ENCODE measurements at places on chromosomes 5 and 9.

DNA sequence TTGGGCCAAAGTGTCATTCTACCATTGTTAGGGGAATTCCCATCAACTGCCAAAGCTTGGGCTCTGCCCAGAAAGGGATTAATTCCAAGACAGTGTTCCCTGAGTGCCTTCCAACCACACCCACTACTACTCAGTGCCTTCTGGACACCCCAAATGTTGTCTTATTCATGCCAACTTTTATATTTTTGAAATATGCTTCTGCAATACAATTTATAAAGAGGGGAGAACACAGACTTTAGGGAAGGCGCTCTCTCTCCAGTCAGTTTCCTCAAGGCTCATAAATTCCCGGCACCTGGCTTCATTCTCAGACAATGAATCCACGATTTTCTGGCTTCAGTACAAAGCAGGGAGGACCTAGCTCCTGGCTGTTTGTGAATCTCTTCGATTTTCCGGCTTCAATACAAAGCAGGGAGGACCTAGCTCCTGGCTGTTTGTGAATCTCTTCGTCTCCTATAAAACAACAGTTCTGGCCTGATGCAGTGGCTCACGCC, 120.1 kb upstream of the MYO10 start:
- DNase-seq = no peak

DNA sequence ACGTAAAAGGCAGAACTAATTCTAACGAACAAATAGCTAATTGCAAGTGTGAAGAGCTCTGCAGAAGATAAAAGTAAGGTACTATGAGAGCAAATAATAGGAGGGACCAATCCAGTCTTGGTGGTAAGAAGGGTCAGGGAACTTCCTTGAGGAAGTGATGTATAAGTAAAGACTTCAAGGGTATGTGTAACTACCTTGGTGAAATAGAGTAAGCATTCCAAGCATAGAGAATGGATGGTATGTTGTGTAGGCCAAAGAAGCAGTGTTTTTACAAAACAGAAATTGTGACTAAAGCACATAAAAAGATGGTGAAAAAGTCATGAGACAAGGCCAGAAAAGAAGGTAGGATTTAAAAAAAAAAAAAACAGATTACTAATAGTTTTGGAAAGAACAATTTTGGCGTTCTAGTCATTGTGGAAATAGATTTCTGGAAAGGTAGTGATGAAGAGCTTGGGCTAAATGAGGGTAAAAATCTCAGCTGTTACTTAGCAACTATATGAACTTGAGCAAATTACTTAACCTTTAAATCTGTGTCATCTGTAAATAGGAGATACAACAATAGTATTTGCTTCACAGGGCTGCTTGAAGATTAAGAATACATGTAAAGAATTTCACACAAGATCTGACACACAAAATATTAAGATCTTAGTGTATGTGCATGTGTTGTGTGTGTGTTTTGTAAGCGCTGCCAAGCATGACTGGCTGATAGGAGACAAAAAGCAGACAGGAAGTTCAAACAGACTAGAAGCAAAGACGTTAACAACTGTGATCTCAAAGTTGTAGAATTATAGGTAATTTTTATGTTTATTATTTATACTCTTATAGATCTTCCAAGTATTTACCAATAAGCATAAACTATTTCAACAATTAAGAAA, 73.5 kb downstream of the NR6A1 start:
- DNase-seq = no peak

GRCh38 chr5:6754766-6755165, 41.5 kb downstream of the TENT4A start:
- no peak for DNase-seq

DNA sequence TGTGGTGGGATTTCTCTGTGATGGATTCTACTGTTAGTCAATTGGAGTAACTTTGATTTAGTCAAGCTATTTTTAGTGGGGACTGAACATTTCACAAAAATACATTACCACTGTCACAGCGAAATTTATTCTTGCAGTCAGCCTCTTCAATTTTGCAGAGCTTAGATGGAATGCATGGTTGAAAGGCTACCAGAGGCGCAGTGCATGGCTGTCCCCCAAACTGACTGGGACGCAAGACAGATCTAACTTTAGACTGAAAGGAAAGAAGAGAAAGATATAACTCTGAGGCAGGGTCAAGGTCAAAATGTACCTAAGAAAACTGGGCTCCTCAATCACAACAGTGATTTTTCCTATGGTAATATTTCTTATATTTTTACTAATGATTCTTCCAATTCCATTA, 13.7 kb downstream of the C6 start:
- no peak for DNase-seq

DNA sequence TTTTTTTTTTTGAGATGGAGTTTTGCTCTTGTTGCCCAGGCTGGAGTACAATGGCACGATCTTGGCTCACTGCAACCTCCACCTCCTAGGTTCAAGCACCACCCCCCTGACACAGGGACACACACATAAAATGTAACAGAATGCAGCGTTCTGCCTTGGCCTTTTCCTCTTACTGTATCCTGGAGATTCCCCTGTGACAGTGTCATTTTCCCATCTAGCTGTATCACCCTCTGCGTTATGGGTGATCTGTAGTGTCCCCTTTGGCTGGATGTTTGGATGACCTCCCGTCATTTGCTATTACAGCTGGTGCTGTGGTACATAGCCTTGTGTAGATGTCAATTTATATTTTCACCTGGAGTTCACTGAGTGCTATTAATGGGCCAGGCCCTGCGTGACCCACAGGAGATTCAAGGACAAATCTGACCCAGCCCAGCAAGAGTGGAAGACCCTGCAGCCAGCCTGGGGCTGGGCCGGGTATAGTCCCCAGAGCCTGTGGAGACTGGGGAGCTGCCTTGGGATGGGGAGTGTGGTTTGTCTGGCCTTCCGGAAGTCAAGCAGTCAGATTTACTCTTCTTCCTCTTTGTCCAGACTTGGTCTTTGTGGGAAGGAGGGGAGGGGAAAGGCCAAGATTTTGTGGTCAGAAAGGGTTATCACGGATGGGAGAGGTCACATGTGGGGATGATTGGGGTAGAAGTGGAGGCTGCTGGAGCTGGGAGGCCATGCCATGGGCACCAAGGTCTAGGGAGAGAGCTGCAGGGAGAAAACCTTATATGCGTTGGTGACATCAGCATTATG, 43.6 kb downstream of the ERGIC1 start:
- no peak for DNase-seq

DNA sequence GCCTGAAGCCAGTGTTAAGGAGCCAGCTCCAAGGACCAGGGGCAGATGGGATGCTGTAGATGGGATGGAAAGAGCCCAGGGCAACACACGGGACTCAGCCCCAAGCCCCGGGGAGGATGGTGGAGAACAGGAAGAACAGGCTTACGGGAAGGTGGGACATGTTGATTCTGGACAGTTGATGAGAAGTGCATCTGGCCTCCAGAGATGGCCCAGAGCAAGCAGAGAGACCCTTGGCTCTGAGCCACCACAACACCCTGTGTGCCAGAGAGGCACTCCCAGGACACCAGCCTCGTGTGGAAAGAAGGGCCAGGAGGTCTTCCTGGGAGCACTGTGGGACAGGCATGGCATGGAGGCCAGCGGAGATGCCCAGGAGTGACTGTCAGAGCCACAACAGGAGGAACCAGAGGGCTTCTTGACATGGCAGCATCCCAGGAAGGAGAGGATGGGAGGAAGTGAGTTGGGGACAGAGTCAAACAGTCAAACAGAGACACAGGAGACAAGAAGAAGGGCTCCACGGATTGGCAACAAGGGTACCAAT, 156.3 kb upstream of the MVB12B start:
- DNase-seq = no peak

GRCh38 chr5:152205804-152206203, 199.3 kb downstream of the NMUR2 start:
- no peak for DNase-seq

DNA sequence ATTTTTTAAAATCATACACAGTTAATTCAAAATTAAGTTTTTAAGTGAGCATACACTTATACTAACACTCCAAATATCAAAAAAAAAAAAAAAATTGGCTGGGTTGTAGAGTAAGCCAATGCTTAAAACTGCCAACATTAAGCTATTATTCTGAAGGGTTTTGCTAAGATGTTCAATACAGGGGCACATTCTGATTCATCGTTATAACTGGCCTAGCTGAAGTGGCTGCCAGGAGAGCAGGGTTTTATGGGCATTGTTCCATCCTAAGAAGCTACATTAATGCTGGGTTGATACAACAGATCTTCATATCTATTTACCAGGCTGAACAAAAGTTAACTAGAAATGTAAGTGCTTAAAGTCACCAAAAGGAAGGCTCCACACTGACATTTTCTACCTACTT, 13.4 kb downstream of the ELAVL2 start:
- DNase-seq = no peak

DNA sequence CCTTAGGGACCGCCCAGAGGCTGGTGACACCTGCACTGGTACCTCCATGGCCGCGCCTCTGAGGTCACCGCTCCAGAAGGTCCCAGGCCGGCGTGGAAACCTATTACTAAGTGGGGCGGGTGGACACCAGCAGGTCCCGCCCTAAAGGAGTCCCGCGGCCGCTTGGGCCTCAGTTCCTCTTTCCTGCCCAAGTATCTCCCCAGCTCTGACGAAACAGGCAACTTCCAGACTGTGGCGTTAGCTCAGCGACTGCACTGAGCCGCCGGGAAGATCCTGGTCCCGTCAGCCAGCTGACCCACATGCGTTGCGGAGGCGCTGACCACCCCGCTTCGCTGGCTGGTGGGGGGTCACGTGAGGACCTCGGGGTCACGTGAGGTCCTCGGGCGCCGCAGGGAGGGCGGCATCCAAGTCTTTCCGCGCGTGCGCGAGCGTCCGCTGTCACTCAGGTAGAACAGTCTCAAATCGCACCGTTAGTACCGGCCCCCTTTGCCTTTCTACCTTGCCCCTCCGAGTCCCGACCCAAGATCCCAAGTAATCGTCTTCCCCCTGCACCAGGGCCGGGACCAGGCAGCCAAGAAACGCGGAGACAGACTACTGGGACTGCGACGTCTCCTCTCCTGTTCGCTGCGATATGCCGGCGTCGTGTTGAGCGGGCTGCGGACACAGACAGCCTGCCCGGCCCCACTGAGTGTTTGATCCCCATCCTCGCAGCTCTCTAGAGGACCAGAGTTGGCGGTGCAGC, 53.7 kb upstream of the KDM4C start:
- peak; percentile 57 for DNase-seq

All from activated naive CD8-positive, alpha-beta T cell treated with anti-CD3 and anti-CD28 coated beads, Interleukin-2, amount 50 U/mL, for 16 hours (primary cell).